ENCODE measurements at places on chromosomes 5 and 9.

DNA sequence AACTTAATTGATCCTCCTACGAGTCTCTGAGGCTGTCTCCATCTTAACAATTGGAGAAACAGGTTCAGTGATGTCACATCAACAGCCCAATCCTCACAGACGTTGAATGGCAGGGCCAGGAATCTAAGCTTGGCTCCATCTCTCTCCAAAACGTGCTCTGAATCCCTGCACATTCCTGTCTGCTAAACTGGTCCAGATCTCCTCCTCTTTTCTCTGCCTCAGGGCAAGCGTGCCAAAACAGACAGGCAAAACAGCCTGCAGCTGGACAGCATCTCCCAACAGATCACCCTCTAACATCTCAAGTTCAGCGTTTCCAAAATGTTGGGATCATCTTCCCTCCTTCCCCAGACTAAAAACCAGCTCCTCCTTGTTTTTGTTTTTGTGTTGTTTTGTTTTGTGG, 6.6 kb downstream of the FBP1 start:
- no peak for ATAC-seq

DNA sequence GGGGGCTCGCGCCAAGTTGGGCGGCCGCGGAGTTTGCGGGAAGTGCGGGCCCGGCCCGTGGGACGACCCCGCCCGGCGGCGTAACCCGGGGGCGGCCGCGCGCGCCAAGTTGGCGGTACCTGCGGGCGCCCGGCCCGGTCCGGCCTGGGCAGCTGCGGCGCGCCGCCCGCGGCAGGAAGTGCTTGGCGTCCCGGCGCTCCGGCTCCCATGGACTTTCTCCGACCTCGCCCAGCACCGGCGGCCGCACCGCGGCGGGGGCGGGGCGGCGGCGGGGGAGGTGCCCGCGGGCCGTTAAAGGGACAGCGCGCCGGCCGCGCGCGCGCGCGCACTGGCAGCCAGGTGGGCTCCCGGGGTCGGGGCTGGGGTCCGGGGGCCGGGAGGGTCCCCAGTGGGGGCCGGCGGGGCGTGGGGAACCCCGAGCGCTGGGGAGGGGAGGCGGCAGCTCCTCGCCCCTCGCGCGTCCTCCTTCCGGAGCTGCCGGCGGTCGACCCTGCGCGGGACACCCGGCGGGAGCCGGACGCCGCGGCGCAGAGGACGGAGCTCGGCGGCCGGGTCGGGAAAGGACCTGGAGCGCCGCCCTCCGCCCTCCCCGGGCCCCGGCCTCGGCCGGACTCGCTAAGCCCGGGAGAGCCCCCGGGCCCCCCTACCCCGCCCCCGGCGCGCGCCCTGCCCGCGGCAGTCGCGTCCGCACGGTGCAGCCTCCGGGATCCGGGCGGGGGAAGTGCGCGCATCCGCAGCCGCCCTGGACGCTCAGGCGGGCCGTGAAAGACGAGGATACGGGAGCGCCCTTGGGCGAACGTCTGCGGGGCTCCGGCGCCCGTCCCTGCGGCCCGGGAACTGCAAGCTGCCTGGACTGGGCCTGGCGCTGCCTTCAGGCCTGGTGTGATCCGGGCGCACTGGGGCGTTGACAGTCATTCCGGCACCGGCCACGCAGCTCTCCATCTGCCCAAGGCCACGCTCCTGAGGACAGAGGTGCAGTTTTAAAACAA, at the start of gene NACC2:
TSS of gene NACC2 (minus strand) at position 220 of the 989 bp plus-strand sequence. CDS start 44,768 bp downstream, outside the sequence.
- peak; percentile 52 for ATAC-seq

DNA sequence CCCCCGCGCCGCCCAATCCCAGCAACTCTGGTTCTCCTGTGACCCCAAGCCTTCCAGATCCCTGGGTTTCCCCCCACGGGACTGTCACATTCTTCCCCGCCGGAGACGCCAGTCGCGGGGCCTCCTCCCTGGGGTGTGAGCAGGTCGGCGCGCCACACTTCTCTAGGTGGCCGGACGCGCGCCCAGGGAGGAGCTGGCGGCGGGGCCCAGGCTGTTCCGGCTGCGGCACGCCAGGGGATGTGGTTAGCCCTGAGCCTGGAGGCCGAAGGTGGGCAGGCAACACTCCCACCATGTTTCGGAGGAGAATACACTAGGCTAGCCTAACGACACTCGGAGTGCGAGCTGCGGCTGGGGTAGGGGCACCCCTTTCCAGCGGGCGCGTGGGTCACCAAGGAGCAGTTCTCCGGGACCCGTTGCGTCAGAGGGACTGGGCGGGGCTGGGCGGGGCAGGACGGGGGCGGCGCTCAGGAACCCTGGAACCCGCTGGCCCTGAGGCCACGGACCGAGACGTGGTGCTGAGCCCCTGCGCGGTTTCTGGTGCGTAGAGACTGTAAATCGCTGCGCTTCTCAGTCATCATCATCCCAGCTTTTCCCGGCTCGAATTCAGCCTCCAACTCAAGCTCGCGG, at the start of gene SLC27A6:
TSS of gene SLC27A6 (plus strand) at position 478 of the 627 bp plus-strand sequence. CDS start 650 bp downstream, outside the sequence.
- ATAC-seq, result peak; percentile 66

DNA sequence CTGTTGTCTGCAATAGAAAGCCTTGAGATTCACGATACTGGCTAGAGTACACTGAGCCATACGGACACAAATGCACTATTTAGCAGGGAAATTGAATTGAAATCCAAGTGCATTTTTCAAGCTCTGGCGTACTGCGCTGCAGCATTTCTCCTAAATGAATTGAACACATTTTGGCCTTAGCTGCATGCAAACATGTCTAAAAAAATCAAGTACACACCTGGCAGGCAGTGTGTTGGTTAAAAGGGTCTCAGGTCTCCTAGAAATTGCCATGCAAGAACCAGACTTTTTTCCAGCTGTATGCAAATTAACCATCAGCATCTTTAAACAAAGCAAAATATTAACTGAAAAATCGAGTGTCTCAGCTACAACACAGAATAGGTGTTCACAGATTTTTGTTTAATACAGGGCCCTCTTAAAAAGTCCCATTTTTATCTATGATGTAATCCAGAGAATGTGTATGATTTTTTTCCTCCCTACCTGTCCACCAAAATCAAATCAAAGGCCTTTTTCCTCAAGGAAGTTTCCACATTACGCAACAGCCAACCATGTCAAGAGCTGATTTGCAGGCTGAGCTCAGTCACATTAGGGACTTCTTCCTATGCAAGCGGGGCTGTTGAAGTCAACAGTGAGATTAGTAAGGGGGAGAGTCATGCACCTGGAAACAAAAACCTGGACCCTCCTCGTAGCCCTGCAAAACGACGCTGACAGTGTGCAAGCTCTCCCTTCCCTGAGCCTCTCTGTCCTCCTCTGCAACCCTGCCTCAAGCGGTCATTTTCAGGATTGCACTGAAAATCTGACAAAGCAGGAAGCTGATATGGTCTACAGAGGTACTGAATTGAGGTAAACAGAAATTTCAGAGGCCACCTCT, 14.1 kb upstream of the SFXN1 start:
- ATAC-seq, result peak; percentile 66

DNA sequence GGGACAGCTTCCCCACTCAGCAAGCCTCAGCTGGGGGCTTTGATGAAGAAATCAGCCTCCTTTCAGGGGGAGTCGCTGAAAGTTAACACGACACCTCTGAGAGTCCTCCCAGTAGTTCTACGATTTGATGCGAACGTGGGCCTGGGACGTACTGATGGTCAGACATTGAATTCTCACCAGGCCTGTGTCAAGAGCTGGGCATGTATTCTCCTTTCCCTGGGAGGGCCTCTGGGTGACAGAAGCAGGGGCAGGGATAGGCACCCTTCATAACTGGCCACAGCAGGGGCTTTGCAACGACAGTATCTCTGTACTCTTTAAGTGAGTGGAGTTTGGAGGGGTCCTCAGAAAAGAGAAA, 15.6 kb upstream of the COL5A1 start:
- ATAC-seq, result no peak

DNA sequence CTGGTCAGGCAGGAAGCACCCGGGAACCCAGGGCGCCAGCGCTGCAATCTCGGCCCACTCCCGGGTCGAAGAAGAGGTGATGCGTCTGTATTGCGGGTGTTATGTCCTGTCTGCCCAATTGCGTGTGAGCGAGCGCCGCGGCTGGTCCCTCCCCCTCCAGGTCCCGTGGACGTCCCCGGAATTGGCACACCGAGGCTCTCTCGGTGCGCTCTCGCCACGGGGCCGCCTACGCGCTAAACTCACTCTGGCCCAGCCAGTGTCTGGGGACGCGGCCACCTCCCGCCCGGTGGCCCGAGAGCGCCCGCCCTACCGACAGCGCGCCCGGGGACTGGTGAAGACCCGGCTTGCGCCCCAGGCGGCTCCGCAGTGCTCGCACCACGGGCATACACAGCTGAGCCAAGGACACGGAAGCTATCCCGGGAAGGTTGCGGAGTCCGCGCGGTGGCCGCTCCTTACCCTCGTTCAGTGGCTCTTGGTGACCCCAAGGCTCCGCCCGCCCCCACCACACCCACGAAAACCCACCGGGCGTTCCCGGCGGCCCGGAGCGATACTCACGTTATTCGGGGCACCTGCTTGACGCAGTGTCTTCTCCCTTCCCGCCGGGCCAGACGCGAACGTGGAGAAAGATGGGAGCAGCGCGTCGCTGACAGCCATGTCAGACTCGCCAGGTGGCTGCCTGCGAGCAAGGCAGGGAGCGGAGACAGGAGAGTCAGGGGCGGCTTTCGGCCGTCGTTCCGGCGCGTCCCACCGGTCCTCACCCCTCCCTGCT, 1.0 kb downstream of the KLF4 start:
- peak; percentile 64 for ATAC-seq

GRCh38 chr9:17291766-17292165, 156.9 kb downstream of the CNTLN start:
- no peak for ATAC-seq

DNA sequence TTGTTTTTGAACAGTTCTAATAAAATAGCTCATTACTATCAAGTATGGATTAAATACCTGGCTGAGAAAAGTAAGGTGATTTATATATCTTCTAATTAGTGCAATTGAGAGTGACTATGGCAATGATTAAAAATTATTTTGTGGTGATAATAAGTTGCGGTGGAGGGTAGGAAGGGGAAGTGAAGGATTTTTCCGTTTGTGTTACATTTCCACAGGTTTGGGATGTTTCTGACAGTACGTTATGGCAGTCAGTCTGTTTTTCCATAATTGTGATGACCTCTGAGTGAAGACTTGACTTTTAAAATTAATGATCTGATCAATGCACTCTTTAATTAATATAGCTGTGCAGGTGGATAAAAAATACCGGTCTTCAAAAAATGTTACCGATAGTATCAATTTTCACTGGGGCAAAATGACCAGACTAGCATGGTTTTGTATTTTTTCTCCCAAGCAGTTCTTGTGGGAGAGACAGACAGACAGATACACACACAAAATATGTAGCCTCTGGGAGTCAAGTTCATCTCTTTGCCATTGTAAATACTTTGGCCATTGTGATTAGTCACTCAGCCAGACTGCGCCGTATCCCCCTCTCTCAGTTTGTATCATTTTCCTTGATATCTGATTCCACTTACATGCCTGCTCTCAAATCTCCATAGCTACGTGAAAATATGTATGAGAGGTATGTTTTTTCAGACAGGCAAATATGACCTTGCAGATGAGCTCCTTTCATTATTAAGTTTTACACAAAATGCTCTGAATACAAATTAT, 60.2 kb downstream of the ARHGAP26 start:
- no peak for ATAC-seq

- ATAC-seq, result no peak
Observed at GRCh38 chr5:156155598-156155997, 171.4 kb upstream of the SGCD start.

- no peak for ATAC-seq
Observed at GRCh38 chr9:99385215-99385614, 163.1 kb downstream of the SEC61B start.

DNA sequence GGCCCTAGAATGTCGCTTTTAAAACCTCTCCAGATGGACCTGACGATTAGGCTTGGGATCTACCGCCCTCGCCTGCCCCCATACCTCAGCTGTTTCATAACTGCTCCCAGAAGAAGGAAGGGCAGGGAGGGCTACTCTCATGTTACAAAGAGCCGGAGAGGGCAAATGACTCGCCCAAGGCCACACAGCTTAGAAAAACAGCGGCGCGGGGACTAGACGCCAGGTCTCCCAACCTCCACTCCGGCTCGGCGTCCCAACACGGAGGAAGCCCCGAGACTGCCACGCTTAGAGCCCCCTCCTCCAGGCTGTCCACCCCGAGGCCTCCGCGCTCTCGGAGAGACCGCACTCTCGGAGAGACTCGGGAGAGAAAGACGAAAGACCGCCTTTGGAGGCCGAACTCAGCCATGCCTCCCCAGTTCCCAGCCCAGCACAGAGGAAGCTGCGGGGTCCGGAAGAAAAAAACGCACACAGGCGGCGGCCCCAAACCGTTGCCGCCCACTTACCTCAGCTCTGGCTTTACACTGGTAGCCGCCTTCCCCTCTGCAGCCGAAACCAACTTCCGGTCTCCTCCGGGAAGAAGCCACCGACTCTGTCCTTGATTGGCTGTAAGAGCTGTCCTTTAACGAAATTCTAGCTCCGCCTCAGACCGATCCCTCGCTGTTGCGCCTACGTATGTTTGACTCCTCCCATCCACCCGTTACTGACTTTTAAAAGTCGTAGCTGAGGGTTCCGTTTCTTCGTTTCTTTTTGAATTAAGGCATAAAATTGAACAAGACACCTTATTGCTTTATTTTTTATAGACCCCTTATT, at the start of gene MED7:
TSS of gene MED7 (minus strand) at position 549 of the 810 bp plus-strand sequence. CDS start 3,434 bp downstream, outside the sequence.
- peak; percentile 100 for ATAC-seq

- ATAC-seq, result no peak
Observed at GRCh38 chr9:112487799-112488340, 1.2 kb downstream of the KIAA1958 start.

GRCh38 chr9:9061627-9062026, 1262.0 kb upstream of the DMAC1 start:
- no peak for ATAC-seq

GRCh38 chr9:87818308-87818707, 64.4 kb upstream of the SPATA31E1 start:
- no peak for ATAC-seq

- no peak for ATAC-seq
Observed at GRCh38 chr9:114370968-114371320, 16.8 kb downstream of the AKNA start.

DNA sequence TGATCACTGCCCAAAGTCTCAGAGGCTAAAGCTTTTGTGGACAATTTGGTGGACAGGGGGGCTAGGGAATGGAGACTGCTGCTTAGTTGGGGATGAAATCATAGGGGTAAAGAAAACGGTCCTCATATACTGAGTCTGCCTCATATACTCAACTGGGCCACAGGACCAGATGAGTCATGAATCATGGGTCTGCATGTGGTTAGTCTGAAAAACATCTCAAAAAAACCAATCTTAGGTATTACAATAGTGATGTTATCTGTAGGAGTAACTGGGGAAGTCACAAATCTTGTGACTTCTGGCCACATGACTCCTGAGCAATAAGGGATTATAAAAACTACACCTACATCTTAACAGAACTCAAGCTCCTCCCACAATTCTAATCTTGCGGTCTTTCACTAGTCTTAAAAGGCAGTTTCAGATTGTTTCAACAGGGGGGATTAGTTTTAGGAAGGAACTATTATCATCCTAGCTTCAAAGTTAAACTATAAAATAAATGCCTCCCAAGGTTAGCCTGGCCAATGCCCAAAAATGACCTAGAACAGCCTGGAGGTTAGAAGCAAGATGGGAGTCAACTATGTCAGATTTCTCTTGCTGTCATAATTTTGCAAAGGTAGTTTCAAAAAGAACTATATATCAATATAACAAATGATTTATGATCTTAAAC, 17.5 kb downstream of the TMEM161B start:
- ATAC-seq, result no peak

All from esophagus mucosa (tissue), 1 donor.